Skin of body (tissue), 3 donors: ENCODE measurements at places on chromosomes 2 and 18. TPM values are rescaled to one million over a fixed set of nuclear protein-coding genes. Genes with fewer than 3 reads are reported as not detected.

PCARE gene
- 0.10 TPM for total RNA-seq

GRCh38 chr2:144097440-144098225 is 422.3 kb downstream of the ZEB2 start:
- DNase-seq, result no peak

GRCh38 chr2:114714313-114714712 is 271.9 kb downstream of the DPP10 start:
- no peak for DNase-seq

DNA sequence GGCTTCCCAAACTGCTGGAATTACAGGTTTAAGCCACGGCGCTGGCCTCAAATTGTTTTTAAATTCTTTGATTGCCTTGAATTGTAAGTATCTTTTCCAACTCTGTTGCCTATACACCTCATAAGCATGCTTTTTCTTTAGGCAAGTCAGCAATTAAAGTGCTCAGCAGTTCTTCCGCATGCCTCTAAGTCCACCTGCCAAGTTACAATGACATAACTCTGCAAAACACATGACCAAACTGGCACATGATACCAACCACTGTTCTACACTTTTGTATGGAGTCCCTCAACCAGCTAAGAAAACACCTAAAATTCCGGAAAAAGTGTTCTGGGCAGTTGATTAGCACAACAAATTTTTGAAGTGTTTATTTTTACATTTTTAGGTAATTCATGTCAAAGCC is 5.1 kb downstream of the TXNL4A start:
- DNase-seq, result no peak

DNA sequence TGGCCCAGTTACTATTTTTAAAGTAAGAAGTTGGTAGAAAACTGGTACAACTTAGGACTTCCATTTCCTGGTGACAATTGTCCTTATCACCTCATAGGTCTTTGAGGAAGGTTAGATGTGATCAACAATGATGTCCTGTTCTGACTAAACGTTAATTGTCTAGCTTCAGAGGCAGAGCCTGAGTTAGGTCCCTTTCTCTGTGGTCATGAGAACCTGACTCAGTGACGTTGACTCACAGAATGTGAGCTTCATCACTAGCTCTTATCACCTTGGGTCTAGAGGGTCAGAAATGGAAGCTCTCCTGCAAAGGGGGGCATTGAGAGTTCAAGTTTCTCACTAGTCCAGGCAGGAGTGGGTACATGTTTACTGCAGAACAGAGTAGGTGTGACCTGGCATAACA is 60.6 kb upstream of the ATP8B1 start:
- DNase-seq, result no peak

GRCh38 chr2:102094917-102095316 is 47.6 kb upstream of the IL1R1 start:
- DNase-seq, result no peak

DNA sequence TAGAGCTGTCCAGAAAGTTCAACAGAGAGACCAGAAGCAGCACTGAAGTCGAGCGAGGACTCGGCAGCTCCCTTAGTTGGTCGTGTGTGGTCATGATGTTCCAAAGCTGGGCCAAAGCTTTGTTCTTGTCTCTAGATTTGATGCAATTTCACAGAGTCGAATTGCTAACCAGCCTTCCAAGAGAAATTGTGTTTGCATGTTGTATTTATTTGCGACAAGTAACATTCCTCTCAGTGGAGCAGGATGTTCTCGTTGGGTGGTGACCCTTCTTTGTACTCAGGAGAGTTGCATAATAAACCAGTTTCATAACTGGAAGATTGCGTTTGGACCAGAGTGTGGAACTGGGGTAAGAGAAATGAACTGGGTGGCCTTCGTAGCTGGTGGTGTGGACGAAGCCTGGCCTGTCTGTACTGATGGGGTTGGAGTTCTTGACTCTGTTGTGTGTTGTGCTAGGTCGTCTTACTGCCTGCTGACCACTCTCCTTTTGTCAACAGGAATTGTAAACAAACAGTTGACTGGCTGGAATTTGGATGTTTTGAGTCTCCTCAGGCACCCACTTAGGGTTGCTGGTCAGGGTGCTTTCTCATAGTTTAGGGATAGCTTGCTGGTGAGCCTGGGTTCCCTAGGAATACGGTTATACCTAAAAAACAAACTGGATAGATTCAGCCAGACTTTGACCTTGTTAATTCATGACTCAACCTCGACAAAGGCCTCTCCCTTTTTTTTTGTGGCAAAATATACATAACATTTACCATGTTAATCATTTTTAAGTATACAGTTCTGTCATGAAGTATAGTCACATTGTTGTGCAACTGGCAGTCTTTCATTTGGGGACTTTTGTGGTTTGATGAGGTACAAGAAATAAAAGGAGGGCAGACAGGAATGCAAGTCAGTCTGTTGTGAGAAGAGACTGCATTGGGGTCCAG is 28.9 kb upstream of the TOGARAM2 start:
- DNase-seq, result no peak

- no peak for DNase-seq
Measured at GRCh38 chr2:110748489-110748867, 16.1 kb downstream of the ACOXL start.
